ENCODE measurements at places on chromosomes 7 and 10. TPM values are rescaled to one million over a fixed set of nuclear protein-coding genes. Genes with fewer than 3 reads are reported as not detected.

Gene LRIT1
- not detected for polyA plus RNA-seq

Gene KAZALD1
- polyA plus RNA-seq, result 14.0 TPM

Gene LRRC61
- polyA plus RNA-seq, result 24.3 TPM

Gene KCP
- 12.1 TPM for polyA plus RNA-seq

Gene NAT16
- 0.09 TPM for polyA plus RNA-seq

DNA sequence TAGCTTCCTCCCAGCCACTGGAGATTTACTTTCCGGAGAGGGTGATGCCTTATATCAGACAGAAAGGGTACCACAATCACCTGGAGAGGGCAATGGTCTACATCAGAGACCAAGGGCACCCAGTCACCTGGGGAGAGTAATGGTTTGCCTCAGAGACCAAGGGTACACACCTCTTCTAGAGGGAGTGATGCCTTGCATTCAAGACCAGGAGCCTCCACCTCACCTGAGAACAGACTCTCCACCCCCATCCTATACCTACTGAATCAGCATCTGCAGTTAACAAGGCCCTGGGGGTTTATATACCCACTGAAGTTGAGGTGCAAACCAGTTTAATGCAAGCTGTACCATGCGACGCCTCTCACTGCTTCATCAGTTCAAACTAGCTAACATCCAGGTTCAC lies 270.2 kb upstream of the IGFBP3 start:
- no peak for DNase-seq

GRCh38 chr7:129210256-129210988 lies 14.4 kb upstream of the AHCYL2 start:
- DNase-seq, result no peak

DNA sequence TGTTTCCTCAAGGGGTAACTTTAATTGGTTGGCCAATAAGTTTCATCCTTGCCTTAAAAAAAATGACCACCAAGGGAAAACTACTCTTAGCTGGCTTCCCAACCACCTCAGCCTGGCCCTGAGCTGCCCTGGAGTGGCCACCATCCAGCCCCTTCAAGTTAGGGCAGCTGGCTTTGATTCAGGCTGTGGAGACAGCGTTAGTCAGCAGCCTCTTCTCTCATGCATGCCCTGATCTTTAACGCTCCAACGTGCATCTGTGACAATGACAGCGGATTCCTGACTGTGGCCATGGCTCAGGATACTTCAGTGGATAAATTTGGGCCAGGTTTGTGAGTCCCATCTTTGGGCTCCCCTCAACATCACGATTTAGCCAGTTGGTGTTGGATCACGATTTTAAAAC lies 111.6 kb downstream of the RBM20 start:
- no peak for DNase-seq

DNA sequence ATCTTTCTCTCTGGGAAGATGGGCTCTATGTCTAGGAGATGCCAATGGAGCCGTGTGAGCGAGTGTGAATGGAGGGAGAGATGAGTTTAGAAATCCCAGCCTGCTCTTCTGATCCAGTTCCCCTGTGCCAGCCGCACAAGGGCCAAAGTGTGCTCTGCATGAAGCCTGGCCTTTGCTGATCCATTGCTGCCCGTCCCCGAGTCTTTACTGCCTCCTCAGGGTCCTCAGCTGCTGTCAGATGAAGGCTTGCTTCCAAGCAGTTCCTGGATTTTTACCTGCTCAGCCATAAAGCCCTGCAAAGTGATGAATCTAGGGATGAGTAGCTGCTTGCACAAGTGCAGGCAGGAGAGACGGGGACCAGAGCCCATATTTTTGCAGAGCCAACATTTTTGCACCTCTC lies 115.9 kb downstream of the ZMIZ1 start:
- DNase-seq, result no peak

- no peak for DNase-seq
These were observed 10.0 kb upstream of the MBL2 start for GRCh38 chr10:52782554-52782953.

GRCh38 chr7:139334399-139335150 lies 6.6 kb upstream of the FMC1 start:
- no peak for DNase-seq

GRCh38 chr10:109956454-109957091 lies 33.3 kb upstream of the XPNPEP1 start:
- DNase-seq, result no peak

DNA sequence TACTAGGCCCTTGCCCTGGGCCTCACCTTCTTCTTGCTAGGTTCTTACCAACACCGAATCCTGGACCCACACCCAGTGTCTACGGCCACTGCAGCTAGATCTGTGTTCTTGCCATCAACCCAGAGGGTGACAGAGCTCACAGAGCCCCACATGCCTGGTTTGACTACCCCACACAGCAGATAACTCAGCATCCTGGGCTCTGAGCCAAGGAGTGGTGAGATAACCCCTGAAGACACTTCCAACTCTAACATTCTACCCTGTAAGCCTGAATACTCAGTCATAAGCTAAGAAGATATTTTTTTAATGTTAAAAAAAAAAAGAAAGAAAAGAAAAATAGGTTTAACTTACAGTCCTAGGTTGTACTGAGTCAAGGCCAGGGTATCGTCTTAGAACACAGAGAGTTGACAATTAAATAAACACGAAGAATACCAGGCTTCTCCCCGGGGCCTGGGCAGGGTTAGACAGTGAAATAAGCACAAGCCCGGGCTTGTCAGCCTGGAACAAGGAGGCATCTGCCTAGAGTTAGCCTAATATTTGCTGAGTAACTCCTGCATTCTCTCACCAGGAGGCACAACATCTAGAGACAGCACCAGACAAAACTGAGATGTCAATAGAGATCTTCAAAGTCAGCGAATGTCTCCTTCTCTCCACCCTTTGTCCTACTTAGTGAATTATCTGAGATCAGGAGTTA lies 556.5 kb upstream of the LRRN3 start:
- DNase-seq, result no peak

DNA sequence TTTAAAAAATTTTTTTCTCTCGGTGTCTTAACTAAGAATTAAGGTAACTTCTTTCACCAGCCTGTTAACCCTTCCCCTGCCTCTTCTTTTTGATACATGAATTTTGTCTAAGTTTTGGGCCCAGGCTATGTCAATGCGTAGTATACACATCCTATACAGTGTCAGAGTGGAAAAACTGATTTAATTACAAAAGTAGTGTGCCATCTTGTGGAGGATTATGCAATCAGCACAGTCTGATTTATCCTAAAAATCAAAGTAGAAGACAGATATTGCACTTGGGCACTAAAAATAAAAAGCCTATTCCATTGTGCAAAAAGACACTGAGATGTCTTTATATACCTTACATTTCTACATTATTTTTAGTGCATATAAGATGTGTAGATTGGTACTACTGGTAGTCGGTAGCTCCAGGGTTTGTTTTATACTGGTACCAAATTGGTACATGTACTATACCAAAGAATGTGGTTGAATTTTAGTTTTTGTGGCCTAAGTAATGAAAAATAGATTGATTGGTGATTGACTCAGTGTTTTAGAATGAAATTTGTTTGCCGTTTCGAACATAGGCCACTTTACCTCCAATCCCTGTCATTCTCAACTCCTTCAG lies 96.6 kb downstream of the MKLN1 start:
- DNase-seq, result peak; percentile 9

- DNase-seq, result no peak
These were observed 53.2 kb upstream of the ABCB4 start for GRCh38 chr7:87528730-87529129.

DNA sequence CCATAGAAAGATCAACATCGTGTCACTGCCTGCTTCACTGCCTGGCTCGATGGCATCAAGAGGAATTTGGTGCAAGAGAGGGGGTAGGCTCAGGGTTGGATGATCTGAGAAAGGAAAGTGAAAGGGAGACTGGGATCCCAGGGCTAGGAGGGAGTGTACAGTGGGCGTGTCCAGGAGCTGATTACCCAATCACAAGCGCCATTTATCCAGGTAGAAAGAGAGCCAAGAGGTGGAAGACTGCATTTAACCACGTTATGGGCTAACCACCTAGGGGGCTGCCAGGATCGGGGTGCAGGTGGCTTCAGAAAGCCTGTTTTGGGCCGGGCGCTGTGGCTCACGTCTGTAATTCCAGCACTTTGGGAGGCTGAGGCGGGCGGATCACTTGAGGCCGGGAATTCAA lies 10.3 kb downstream of the PODXL start:
- DNase-seq, result no peak
